CD4-positive, alpha-beta memory T cell (primary cell): ENCODE measurements at places on chromosomes 13 and 19.

DNA sequence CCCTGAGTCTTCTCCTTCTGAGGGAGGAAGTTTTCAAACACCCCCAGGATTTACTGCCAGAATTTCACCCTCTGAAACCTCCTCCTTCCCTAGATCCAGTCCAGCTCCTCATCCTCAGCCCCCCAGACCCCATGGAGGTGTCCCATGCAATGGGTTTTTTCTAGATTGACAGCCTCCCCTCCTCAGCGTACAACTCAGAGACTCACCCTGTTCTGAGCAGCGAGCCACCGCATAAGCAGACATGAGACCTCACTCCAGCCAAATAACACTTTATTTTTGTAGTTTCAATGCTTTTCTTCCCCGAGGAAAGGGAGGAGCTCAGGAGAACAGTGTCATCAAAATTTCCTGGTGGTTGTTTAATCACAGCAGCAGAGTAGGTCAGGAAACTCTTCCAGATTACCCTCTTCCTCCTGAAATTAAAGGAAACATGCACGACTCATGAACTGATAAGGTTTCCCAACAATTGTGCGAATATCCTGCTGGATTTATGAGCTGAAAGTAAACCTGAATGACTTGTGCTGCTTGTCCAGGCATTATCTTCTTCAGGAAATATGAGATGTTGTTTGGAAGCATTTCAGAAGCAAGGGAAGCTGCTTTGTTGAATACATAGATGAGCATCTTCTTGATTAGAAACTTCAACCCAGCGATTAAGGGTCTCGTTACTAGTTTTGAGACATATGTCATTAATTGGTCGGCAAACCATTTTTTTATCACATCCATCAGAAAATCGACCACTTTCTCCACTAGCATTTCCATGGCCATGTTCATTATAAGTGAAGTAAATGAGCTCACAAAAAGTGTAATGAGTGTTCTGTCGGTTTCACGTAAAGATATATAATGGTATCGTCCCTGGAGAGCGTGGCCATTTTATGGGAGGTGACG lies 36.2 kb downstream of the ERICH4 start:
- DNase-seq = no peak

- peak; percentile 83 for DNase-seq
Measured at GRCh38 chr19:43624933-43625332, 5.5 kb upstream of the ZNF428 start.

- DNase-seq = no peak
Measured at GRCh38 chr13:94431574-94431973, 47.9 kb downstream of the DCT start.

GRCh38 chr13:106374631-106375030 lies 160.8 kb downstream of the EFNB2 start:
- no peak for DNase-seq

GRCh38 chr13:109778102-109778542 lies 8.3 kb downstream of the IRS2 start:
- DNase-seq = no peak

DNA sequence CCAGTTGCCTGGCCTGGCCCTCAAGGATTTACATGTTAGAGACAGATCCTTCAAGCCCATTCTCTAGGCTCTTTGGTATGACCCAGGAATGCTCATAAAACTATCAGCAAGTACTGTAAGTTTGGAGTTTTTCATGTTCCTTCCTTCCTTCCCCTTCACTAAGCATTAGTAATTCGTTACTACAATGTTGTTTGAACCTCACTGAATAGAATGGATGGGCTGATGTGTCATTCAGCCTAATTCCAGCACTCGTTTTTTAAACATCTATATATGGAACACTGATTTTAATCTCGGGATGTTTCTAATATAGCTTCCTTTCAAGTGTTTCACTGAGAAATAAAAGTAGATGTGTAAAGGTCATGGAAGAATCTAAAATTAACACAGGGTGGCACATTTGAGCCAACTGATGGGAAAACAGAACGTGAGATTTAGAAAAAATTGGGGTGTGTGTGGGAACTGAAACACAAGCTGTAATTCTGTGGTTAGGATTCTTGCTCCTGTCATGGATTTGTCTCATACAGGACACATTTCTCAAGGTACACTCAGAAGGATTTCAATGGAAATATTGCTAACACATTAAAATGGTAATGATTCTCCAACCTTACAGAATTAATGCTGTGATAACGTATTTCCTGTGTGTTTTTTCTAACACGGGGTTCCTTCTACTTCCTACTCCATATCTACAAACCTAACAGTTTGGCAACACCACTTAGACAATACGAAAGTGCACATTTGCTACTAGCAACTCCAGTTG lies 93.4 kb downstream of the FLT1 start:
- no peak for DNase-seq

DNA sequence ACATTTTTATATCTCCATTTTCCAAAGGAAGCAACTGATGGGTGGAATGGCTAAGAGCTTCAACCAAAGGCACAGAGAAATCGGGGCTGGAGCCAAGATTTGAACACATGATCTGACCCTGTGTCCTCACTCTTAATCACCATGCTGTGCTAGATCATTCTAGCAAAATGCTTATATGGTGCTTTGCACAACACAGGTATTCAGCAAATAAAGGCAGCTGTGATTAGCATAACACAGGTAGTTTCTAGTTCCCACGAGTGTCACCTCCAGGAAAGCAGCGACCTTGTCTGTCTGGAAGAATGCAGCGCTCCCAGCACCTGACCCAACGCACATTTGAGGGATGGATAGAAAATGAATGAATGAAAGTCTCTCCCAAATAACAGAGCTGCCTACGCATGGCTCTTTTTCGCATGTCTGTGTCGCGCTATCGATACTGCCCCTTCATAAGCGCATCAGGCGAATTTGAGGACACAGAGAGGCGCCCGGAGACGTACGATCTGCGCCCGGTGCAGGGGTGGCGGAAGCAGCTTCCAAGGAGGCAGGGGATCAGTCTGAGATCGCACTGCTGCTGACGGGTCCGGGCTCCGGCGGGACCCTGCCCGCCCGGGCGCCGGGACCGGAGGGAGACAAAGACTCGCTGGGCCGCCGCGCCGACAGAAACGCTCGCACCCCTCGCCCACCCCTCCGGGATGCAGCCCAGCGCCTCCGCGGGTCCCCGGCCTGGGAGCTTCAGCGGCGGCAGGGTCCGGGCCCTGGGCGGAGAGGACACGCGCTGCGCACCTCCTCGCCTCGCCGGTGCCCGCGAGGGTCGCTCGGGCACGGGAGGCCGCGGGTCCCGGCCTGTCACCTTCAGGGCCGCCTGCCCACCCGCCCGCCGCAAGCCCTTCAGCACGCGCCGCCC lies 609 bp downstream of the EPS15L1 start:
- DNase-seq = peak; percentile 13

- DNase-seq = no peak
Measured at GRCh38 chr19:39805104-39805503, 26.4 kb downstream of the LEUTX start.

GRCh38 chr13:98201984-98202383 lies 24.9 kb upstream of the RNF113B start:
- no peak for DNase-seq

- DNase-seq = no peak
Measured at GRCh38 chr13:79522583-79522982, 41.6 kb downstream of the NDFIP2 start.

DNA sequence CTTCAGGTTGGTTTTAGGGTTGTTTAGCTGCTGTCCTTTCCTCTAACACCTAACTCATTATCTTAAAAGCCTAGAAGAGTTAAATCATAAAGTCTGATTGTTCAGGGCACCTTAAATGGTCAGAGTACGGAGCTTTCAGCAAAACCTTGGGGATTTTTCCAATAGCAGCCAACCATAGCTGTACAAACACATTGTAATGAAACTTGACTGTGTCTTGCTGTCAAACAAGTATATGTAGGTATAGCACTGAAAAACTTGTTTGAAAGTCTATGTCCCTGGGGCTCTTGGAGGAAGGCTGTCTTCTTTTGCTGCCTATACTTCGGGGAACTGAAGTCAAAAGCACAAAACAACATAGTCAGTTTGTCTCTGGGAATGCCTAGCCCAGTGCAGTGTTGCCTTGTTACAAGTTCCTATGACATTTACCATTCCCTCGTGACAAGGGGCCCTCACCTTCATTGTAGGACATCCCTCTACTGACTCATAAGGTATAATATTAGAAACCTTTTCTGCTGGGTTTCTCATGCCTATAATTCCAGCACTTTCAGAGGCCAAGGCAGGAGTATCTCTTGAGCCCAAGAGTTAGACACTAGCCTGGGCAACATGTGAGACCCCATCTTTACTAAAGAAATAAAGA lies 474.5 kb upstream of the NBEA start:
- no peak for DNase-seq

DNA sequence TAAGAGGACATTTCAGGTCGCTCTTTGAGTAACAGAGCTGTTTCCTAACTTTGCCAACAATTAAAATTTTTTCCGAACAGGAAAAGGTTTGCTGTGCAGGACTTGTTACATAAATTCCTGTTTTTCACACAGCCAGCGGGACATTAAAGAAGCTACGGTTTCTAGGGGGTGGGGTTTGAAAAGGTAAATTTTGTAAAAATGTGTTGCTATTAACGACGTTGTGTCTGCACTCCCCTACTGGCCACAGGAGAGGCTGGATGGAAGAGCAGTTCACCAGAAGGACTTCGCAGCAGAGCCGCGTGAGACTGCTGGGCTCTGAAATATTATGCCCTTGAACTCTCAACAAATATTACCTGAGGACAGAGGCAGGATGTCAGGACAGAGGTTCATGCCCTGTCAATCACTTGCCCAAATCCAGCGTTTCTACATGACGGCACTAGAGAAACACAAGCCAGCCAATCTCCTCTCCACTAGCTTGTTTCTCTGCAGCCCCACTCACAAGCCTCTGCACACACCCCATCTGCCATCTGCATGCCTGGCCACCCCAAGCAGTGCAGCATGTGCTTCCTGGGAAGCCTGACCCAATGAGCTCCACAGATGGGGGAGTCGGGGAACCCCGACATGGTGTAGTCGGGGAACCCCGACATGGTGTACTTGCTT lies 102.0 kb downstream of the FOXO1 start:
- no peak for DNase-seq

DNA sequence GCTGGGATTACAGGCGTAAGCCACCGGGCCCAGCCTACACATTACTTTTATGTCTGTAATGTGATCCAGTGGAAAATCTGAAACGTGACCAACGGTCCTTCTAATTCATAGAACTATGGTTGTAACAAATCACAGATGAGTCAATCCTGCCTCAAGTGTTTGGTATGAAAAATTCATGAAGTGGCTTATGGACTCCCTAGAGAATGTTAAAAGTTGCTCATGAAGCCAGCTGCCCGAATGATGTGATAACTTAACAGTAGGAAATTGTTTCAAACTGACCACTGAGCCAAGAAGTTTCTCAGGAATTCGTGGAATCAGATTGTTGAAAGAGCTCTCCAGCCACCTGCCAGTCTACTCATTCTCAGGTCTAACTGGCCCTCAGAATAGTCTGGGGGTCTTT lies 59.4 kb upstream of the FARP1 start:
- DNase-seq = no peak

- no peak for DNase-seq
Measured at GRCh38 chr13:31503626-31504025, 235.7 kb upstream of the RXFP2 start.

GRCh38 chr13:48562296-48563066 lies 29.6 kb upstream of the RCBTB2 start:
- peak; percentile 85 for DNase-seq

DNA sequence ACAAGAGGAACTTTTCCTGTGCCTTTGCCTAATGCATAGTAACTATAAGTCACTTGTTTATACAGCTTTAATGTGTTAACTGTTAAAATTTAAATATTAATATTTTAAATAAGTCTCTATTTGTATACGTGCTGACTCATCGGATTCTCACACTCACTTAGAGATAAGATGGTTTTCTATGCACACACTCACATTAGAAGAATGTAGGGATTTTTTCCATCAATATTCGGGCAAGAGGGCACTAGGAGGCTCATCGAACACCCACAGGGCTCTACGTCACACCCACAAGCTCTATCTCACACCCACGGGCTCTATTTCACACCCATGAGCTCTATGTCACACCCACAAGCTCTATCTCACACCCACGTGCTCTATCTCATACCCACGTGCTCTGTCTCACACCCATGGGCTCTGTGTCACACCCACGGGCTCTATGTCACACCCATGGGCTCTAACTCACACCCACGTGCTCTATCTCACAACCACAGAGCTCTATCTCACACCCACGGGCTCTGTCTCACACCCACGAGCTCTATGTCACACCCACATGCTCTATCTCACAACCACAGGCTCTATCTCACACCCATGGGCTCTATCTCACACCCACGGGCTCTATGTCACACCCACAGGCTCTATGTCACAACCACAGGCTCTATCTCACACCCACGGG lies 73.4 kb downstream of the COL4A2 start:
- no peak for DNase-seq

DNA sequence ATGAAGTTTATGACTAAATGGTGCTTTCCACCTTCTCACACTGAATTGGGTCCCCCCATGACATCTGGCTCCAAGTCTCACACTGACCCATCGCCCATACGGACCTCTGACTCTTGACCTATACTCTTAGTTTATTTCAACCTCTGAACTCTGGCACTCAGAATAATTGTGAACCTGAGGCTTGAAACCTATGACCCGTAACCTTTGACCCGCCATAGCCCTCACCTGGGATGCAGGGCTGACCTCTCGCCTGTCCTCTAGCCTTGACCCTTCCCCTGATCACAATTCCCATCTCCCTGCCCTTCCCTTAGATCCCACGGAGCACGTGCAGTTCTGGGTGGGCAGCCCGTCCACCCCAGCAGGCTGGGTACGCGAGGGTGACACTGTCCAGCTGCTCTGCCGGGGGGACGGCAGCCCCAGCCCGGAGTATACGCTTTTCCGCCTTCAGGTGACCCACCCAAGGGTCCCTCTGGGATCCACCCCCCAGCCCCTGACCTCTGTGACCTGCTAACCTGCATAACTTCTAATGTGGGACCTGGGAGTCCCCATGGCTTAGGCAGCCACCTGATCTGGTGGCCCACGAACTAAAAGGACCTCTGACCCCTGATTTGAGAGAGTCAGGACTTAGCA lies 5.1 kb downstream of the BCAM start:
- DNase-seq = no peak

GRCh38 chr19:4957981-4958380 lies 10.9 kb upstream of the KDM4B start:
- no peak for DNase-seq

DNA sequence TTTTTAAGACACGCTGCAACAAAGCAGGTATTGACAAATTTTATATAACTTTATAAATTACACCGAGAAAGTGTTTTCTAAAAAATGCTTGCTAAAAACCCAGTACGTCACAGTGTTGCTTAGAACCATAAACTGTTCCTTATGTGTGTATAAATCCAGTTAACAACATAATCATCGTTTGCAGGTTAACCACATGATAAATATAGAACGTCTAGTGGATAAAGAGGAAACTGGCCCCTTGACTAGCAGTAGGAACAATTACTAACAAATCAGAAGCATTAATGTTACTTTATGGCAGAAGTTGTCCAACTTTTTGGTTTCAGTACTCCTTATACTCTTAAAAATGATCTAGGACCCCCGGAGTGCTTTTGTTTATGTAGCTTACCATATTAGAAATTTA lies 1.2 kb downstream of the BRCA2 start:
- DNase-seq = no peak
